ENCODE measurements at places on chromosomes 6 and 20. TPM values are rescaled to one million over a fixed set of nuclear protein-coding genes. Genes with fewer than 3 reads are reported as not detected.
A peak's percentile ranks its signal among the peaks of the same experiment; 100 is the strongest.

UQCC2 gene
- total RNA-seq, result 10.5 TPM

CPNE5 gene
- total RNA-seq, result 0.17 TPM

GRCh38 chr20:34797012-34797995 is 28.1 kb downstream of the NCOA6 start:
- no peak for DNase-seq

GRCh38 chr20:36270744-36271638 is 34.7 kb downstream of the AAR2 start:
- DNase-seq, result no peak

CST2 gene
- total RNA-seq, result not detected

GRCh38 chr6:80923816-80924215 is 817.3 kb downstream of the BCKDHB start:
- DNase-seq, result no peak

AARS2 gene
- total RNA-seq, result 15.5 TPM

LMBRD1 gene
- 49.8 TPM for total RNA-seq

DNA sequence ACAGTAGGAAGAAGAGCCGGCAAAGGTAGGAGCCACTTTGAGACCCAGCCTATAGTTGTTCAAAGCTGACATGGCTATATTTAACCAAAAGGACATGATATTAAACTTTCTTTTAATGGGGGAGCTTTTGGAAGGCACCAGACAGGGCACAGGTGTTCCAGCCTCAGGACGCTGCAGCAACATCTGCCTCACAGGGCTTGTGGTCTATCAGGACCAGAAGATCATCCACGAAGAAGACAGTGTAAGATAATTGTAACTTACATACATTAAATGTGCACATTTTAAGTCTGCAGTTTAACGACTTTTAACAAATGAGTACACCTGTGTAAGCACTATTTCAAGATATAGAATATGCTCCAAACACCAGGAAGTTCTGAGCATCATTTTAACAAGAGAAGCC is 168.2 kb upstream of the PMEPA1 start:
- no peak for DNase-seq

DNA sequence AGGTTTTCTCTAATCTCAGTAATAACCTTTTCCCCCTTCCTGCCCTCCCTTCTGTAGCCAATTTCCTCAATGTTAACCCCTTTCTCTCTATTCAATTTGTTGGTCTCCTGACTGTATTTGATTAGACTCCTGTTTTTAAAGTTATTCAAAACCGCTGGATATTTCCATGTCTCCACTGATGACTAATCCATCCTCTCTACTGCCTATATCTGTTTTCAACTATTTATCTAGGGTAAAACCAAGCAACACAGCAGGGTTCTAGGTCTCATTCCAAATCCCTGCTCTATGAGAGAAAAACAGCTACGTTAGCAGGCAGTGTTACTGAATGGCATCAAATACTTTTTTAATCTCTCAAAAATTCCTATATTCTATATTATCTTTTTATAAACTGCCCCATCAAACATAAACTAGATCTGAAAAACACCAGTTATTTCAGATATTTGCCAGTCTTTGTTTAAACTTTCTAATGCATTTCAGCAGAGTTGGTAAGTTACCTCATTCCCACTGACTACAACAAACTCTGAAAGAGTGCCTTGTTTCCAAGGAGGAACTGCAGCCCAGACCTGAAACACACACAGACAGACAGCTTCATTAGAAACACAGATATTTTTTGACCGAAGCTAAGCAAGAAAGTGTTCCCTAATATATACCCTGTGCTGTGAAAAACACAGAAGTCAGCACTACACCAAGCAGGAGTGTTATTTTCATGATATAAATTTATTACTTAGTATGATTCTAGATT is 8.2 kb downstream of the RTN4IP1 start:
- no peak for DNase-seq

MAS1 gene
- total RNA-seq, result not detected

DNA sequence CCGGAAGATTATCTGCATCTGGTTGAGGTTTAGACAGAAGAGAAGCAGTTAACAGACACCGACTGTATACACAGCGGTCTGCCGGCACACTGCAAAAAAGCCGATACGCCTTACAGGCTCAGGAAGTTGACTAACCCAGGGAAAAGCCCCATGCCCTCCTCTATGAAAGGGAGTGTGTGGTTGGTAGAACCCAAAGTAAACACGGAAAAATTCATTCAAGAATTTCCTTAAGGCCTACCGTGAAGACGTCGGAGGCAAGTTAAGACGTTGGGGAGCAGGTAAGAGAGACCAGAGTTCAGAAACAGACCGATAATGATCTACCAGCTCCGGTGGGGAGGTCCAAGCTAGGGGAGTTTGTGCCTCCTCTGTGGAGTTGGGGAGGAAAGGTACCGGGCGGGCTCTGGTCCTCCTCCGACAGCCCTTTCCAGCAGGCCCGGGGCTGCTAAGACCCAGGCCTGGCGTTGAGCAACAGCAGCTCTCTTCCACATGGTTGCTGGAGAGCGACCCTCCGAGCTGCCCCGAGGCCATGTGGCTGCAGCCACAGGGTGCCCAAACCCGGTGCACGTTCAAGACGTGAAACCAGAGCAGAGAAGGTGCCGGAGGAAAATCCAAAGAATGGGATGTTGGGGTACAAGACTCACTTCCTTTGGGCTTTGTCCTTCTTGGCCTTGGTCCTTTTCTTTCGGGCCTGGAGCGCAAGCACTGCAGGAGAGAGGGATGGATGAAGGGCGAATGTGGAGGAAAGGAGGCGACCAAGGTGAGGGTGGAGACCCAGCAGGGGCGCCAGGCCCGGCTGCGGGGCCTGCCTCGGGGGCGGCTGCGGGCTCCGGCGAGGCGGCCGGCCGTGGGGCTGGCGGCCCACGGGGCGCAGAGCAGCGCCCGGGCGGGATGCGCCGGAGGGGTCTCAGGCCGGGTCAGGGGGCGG is 809 bp downstream of the SRPK1 start:
- peak; percentile 87 for DNase-seq

- no peak for DNase-seq
Observed at GRCh38 chr20:8464368-8464767, 332.3 kb downstream of the PLCB1 start.

KHDC1 gene
- total RNA-seq, result 2.9 TPM

GRCh38 chr6:114061116-114061515 is 90.2 kb upstream of the HDAC2 start:
- DNase-seq, result no peak

GRCh38 chr20:51661609-51662178 is 106.5 kb downstream of the ATP9A start:
- DNase-seq, result peak; percentile 70

DNA sequence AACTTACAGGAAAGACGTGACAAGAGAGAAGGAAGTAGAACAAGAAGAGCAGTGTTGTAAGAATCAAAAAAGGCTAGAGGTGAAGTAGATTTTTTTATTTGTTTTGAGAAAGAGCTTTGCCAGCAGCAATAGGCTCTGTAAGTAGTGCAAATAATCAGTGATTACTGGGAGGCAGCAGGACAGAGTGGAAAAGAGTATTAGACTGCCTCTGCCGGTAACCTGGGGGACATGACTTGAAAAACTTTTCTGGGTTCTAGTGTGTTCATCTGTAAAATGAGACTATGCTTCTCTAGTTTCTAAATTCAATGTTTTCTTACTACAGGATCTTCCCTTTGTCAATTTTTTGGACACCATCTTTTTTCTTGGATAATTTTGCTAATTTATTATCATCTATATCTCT is 5.8 kb upstream of the IRAK1BP1 start:
- no peak for DNase-seq

GRCh38 chr6:53290537-53291510 is 57.9 kb downstream of the ELOVL5 start:
- DNase-seq, result no peak

DNA sequence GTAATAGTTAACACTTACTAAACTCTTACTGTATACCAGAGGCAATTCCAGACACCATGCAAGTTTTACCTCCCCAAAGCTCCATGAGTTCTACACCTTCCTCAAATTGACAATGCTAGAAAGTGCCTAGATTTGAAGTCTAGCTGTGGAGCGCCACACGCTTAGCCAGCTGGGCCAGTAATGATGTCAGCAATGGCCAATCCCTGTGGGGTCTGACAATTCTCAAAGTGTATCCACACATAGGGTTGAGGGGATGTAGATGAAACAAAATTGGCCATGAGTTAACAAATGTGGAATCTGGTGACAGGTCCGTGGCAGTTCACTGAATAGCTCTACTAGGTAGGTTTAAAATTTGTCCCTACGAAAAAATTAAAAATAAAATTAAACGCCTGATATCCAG is 1.3 kb downstream of the ZNF343 start:
- DNase-seq, result no peak

DNA sequence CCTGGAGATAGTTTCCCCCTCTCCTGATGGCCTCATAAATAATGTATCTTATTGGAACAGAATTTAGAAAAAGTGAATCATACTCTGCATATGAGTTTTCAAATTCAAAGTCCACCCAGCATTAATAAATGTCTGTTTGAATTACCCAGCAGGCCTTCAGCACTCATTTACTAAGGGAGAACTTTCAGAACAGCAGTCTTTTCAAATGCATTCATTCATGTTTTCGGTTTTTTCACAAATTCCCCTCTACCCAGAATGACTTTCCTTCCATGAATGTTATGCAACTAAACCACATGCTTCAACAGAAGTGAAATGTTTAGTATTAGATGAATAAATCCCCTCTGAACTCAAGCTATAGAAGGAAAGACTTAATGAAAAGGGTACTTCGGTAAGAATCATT is 92.4 kb downstream of the RTN4IP1 start:
- DNase-seq, result no peak
